GOT3 (cell line): ENCODE measurements at places on chromosomes 1 and 21.

DNA sequence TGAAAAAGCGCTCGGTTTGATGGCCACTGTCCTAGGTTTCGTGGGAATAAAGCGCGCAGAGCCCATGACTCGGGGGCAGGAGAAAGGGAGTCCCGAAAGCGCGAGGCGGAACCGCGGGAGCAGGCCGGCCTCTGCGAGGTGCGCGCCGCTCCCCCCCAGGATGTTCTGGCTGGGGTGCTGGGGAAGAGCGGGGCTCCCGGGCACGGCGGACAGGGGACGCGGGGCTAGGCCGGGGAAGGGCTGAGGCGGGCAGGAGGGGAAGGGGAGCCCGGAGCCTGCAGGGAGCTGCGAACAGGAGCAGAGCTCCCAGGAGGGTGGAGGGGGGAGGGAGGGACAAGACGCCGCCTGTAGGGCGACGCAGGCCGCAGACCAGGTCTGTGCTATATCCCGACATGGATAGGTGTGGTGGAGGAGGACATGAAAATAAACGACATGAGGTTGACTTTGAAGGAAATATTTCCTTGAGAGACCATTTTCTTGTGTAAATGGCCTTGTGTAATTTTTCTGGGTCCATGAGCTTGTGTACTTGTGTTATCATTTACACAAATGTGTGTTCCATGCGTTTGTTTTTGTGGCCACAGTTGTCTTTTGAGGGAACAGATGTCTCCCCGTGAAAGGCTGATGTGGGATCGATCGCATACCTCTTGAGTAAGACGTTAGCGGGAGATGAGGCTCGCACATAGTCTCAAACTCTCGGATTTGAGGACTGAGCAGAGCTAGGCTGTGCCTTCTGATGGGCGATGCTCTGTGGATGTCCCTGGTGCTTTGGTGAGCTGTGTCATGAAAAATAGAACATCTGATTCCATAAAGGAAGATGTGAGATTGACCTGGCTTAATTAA lies 1.3 kb downstream of the PCNT start:
- no peak for DNase-seq

- DNase-seq, result no peak
Measured at GRCh38 chr1:23567996-23568607, 8.8 kb upstream of the ID3 start.

GRCh38 chr1:43789604-43790550 lies 82.5 kb downstream of the ST3GAL3 start:
- DNase-seq, result no peak

GRCh38 chr1:182671750-182672486 lies 12.5 kb downstream of the RGS8 start:
- DNase-seq, result no peak

GRCh38 chr21:42174173-42174572 lies 44.8 kb upstream of the ABCG1 start:
- no peak for DNase-seq

- no peak for DNase-seq
Measured at GRCh38 chr21:17402937-17403336, 109.9 kb upstream of the CXADR start.

GRCh38 chr1:203598752-203599151 lies 27.9 kb upstream of the ATP2B4 start:
- no peak for DNase-seq

GRCh38 chr1:185595835-185596667 lies 138.1 kb upstream of the HMCN1 start:
- DNase-seq, result no peak

DNA sequence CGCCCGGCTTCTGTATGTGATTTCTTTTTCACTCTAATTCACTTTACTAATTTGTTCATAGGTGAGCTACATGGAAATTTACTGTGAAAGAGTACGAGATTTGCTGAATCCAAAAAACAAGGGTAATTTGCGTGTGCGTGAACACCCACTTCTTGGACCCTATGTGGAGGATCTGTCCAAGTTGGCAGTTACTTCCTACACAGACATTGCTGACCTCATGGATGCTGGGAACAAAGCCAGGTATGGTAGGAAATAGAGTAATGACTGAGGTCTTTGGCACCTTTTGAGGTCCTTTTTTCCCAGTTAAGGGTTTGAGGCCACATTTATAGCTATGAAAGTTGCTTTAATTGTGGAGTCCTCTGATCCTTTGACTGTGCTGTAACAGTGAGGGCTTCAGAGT lies 56.9 kb downstream of the KIF1B start:
- DNase-seq, result no peak

GRCh38 chr1:25472471-25472870 lies 41.8 kb downstream of the MACO1 start:
- DNase-seq, result no peak
